Hair follicular keratinocyte (primary cell): ENCODE measurements at places on chromosomes 3 and 15. TPM values are rescaled to one million over a fixed set of nuclear protein-coding genes. Genes with fewer than 3 reads are reported as not detected.

The SIDT1 gene
- under 0.01 and 0.04 TPM in 2 replicates for total RNA-seq

The CADPS gene
- total RNA-seq, result 0.27 TPM in 1 of 2 replicates, not detected in the other

The VEPH1 gene
- 0.08 and 0.34 TPM in 2 replicates for total RNA-seq

The FGF12 gene
- 0.31 and 0.61 TPM in 2 replicates for total RNA-seq

The NOX5 gene
- total RNA-seq, result 0.30 and 1.0 TPM in 2 replicates
